ENCODE measurements at places on chromosomes 6 and 20.

DNA sequence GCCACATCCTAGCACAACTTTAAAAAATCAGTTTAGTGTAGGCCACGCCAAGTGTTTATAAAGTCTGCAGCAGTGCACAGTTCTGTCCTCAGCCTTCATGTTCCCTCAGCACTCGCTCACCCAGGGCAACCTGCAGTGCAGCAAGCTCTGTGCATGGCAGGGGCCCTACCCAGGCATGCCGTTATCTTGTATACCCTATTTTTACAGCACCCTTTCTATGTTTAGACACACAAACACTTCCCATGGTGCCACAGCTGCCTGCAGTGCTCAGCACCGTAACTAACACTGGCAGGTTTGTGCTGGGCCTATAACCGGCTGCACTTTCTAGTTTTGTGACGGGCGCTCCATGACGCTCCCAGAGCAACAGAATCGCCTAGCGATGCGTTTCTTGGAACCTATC lies 43.8 kb downstream of the ZBTB46 start:
- DNase-seq: no peak

- DNase-seq: no peak
These were observed 9.9 kb upstream of the PCIF1 start for GRCh38 chr20:45924391-45925261.

- DNase-seq: no peak
These were observed 256.6 kb downstream of the DLL1 start for GRCh38 chr6:170034294-170034693.

DNA sequence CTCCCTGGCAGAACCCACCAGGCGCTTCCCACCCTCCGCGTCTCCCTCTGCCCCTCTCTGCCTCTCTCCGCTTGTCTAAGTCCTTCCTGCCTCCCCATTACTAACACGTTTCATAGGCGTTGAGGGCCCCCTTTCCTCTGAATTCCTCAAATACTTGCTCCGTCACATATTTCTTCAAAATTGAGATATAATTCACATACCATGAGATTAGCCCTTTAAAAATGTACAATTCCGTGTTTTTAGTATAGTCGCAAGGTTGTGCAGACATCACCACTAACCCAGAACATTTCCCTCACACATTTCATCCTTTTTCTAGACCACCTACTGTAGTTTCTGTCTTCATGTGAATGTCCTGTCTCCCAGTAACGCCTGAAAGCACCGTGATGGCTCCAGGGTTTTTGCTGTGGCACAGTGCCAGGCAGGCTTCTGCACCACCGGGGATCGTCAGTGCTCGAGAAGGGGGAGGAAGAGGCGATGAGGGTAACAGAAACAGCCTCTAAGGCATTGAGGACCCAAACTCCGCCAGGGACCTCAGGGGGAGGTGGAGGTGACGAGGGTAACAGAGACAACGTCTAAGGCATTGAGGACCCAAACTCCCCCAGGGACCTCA lies 141.9 kb upstream of the SNX9 start:
- DNase-seq: no peak

DNA sequence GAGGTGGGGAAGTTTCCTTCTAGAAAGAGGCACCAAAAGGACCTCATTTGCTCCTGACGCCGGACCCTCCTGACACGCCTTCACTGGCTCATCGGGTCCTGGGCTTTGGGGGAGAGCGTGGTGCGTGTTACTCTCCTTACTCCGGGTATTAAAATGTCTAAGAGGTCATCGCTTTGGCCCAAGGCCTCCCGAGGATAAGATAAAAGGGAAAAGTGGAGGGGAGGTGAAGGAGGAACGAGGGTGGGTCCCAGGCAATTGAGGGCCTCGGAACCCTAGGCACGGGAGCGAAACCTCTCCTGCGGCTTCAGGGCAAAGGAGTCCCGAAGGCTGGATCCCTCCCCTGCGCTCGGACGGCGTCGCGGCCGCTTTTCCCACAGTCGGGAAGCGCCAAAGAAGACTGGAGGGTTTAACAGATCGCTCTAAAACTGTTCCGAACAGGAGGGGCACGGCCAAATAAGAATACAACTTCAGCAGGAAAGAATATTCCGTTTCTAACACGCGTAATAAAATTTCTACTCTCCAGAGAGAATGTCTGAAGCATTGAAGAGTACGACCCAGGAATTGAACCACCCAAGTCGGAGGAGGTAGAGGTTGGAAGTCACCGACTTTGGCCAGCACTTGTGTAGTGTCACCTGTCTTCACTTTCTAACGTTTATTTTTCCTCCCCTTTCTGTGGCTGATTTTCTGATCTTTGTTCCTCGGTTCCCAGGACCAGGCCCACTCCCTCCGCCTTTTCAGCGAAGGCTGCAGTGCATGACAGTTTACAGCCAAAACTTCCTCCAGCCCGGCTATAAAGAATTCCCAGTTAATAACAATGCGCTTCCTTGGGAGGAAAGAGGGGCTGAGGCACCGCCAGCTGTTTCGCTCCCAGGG lies 2.1 kb upstream of the TBXT start:
- no peak for DNase-seq

DNA sequence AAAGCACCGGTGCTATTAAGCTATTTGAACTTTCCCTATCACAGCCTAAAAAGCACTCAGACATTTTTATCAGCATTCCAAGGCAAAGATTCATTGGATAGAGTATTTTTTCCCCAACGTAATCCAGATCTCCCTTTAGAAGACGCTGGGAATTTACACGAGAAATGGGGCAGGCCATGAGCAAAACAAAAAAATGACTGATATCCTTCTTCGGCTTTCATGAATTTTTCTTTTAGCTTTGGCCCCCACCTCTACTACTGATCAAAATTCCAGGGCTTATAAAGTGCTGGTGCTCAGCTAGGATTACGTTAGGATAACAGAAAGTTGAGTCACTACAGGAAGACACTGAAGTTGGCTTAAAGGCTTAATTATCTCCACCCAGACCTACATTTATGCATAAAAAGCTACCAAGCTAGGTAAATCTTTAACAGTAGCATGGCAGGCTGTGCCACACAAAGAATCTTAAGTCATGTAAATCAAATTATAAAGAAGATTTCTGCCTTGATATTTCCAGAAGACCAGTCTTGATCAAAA lies 418.5 kb upstream of the BTBD3 start:
- no peak for DNase-seq

DNA sequence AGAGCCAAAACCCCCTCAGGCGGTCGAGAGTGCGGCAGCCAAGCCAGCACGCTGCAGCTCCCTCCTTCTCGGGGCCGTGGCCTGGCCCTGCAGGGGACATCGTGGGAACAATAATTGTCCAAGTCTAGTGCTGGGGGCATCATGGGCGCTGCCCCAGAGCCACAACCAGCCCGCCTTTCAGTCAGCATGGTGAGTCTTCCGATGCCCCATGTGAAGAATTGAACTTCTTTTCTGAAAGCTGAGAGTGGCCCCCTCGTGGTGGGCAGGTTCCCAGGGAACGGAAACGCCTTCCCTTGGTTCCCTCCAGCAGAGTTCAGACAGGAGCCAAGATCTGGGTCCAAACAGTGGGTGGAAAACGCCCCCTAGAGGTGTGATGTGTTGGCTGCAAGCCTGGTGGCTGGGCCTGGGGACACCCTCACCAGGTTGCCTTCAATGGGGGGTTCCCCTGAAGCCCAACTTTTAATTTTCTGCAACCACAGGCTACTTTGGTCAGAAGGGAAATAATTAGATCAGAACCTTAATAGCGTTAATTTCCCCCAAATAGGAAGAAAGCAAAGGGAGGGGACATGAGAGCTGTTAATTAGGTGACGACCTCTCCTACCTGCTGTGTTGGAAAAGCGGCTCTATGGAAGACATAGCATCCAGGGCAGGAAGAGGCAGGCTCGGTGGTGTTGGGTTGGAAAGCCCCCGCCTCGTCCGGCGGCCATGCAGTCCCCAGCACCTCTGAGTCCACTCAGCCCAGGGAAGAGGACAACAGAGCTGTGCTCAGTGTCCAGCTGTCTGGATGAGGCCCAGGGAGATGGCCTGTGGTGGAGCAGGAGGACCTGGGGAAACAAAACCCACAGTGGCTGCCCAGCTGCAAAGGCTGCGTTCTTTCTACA lies 4.7 kb upstream of the MRGBP start:
- peak; percentile 83 for DNase-seq

DNA sequence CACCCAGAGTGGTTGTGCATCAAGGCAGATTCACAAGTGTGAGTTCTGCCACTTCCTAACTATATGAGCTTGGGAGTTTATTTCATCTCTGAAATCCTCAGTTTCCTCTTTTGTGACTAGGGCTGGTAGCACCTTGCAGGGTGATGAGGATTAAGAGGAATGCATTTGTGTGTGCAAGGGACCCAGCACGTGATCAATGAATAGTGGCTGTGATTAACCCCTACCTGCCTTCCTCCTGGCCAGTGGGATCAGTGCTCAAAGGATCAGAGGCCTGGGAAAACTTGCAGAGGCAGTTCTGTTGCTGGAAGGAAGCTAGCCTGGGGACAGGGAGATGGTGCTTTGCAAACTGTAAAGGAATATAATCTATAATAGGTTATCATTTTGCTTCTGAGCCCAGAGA lies 7.3 kb downstream of the SDC4 start:
- no peak for DNase-seq

GRCh38 chr6:166714187-166714510 lies 87.1 kb upstream of the RPS6KA2 start:
- DNase-seq: no peak

GRCh38 chr6:144659202-144660182 lies 374.4 kb downstream of the UTRN start:
- DNase-seq: no peak

GRCh38 chr20:11120431-11120830 lies 446.6 kb upstream of the JAG1 start:
- DNase-seq: no peak

DNA sequence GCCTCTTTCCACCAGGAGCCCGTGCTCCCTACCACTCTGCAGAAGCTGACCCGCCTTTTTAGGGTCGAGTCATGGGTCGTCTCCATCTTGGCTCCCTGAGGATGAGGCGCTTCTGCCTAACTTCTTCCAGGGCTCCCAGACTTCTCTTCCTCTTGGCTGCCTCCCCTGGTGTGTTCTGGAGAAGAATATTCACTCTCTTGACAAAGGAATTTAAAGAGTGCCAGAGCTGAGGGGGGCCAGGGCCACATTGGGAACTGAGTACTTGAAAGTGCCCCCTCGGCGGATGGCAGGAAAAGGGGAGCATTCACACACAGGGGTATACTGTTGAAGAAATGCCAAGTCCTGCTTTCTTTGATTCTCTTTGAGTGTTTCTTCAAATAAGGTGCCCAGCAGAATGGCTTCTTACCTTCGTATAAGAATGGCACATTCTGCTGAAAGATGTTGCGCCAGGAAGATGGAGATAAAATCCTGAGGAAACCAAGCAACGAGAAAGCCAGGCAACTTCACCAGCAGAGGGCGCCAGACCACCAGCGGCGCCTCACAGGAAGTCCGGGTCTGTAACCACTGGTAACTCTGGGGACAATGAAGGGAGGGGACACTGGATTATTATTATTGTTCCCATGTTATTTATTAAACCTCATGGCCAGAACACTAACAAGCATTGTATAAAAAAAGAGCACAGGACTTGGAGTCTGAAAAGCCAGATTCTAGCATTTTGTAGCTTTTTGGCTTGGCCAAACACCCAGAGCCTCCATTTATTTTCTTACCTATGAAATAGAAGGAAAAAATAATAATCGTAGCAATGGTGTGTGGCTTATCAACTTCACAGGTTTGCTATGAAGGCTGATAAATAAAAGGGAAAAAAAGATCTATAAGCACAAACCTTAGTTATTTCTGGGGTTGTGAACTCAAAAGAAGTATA lies 176.7 kb downstream of the HACE1 start:
- peak; percentile 84 for DNase-seq

DNA sequence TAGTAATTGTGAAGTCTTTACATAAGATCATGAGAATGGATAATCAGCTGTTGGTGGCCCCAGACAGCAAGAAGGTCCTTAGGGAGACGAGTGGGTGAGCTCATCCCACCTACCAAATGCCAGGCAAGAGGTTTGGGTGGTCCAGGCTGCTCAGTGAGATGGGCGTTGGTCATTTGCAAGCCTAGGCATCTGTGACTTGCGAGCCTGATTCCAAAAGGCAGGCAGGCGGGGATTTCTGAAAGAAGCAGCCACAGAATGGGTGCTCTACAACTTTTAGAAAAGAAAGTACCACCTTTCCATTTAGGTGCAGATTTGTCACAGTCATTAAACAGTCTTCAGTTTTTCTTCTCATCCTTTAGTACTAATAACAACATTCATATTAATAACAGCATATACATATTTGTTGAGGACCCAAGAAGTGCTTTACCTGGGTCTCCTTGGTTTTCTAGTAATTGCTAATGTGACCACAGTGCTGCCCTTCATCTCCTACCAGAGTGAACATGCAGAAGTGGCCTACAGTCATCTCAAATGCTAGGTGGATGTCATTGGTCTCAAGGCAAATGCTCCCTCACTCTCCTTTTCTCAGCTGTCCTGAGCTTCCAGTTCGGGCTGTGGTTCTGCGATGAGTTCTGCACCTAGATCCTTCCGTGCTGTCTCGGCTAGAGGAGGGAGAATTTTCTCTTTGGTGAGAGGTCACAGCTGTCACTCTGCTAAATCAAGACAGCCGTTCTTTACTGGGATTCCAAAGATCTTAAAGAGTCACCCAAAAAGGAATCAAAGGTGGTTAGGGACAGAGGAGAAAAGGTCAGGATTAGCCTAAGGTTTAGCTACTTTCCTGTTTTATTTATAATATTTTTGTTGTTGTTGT lies 2.7 kb downstream of the WRNIP1 start:
- DNase-seq: no peak

- no peak for DNase-seq
These were observed 12.0 kb downstream of the RTN4IP1 start for GRCh38 chr6:106617302-106617701.

- no peak for DNase-seq
These were observed 189.7 kb upstream of the CDYL start for GRCh38 chr6:4586469-4586859.

DNA sequence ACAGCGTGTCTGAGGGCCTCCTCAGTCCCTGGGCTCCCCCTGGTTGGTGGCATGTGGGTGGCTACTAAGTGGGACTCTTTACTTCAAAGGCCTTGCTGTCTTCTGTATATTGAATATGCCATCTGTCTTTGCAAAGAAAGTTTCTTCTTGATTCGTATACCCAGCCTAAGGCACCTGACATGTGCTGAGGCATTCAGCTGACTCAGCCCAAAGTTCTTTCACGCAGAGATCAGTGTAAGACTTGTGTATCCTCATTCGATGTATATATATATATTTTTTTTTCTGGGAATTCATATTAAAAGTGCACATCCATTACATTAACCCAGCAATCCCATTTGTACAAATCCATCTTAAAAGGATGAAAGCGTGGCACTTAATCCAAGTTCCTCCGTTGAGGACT lies 115.1 kb upstream of the PMEPA1 start:
- DNase-seq: no peak

- DNase-seq: no peak
These were observed 18.0 kb upstream of the HLA-A start for GRCh38 chr6:29924287-29924686.

GRCh38 chr6:145531822-145532221 lies 203.5 kb downstream of the EPM2A start:
- DNase-seq: no peak

- DNase-seq: no peak
These were observed 123.8 kb downstream of the BMP7 start for GRCh38 chr20:57142667-57143066.

DNA sequence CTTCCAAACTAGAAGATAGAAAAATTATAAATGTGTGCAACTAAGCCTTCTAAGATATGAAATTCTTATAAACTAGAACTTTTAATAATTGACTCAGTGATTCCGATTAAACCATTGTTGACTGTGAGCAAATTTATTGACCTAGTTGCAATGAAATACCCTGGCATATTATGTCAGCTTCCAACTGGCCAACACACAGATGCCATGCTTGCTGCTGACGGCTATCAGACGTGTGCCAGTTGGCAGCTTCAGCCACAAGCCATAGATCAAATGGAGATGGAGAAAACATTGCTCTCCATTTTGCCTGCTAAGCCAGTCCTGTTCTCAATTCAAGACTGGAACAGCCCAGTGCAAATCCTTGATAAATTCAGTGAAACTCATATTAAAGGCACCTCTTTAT lies 101.7 kb upstream of the HDGFL1 start:
- no peak for DNase-seq

Measured in D341Med (cell line).